Esophagus squamous epithelium (tissue), 5 donors: ENCODE measurements at places on chromosomes 2 and 18.

DNA sequence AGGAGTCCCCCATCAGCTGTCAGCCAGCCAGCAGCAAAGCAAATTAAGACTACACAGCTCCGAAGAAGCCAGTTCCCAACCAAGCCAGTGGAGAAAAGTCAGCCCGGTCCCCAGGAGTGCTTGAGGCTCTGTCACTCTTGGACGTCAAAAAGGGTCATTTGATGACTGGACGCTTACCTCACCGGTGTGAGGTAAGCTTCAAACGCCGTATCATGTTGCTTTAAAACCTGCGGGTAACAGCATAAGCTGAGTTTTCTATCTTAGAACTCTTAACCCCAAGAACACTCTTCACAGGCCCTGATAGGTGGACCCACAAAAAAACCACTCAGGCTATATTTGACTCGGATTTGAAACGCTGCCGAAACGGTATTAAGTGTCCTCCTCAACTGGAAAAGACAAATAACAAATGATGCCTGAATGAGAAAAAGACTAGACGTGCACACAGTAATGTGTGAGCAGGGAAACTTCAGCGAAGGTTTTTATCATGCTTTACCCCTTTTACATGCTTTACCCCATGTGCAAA is 682 bp upstream of the LNPK start:
- DNase-seq = no peak

- DNase-seq = no peak
These were observed 459.5 kb downstream of the ARHGAP15 start for GRCh38 chr2:143588746-143589145.

GRCh38 chr2:133855526-133855925 is 287.3 kb upstream of the NCKAP5 start:
- no peak for DNase-seq

DNA sequence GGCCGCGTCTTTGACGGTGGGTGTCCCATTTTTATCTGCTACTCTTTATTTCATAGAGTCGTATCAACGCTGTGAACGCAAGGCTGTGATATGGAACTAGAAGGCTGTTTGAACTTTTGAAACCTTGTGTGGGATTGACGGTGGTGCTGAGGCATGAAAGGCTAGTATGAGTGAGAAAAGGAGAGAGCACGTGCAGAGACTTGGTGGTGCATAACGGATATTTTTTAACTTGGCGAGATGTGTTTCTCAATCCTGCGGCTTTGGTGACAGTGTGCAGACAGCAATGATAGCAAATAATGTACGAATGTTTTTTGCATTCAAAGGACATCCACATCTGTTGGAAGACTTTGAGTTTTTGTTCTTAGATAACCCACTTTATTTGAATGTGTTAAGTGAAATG is 6.2 kb downstream of the HES6 start:
- no peak for DNase-seq

DNA sequence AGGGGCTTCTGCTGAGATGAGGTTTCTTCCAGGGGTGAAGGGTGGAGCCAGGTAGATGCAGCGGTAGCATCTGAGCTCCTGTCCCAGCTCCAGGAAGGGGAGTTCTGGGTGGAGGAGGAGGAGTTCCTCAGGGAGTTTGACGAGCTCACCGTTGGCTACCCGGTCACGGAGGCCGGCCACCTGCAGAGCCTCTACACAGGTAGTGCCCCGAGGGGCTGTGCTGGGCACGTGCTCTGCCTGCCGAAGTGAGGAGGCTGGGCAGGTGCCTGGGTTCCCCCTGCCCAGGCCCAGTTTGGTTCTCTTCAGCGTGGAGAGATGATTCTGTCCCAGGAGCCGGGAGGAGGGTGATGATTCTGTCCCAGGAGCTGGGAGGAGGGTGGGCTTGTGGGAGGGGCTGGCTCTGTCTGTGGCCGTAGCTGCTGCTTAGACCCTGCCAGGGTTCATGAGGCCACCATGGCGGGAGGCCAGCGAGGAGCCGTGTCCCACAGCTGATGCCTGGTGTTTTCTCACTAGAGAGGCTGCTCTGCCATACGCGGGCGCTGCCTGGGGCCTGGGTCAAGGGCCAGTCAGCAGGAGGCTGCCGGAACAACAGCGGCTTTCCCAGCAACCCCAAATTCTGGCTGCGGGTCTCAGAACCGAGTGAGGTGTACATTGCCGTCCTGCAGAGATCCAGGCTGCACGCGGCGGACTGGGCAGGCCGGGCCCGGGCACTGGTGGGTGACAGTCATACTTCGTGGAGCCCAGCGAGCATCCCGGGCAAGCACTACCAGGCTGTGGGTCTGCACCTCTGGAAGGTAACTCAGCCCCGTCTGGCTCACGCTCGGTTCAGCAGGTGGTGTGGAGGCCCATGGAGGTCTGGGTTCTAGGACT is 8.2 kb downstream of the CAPN10 start:
- no peak for DNase-seq

DNA sequence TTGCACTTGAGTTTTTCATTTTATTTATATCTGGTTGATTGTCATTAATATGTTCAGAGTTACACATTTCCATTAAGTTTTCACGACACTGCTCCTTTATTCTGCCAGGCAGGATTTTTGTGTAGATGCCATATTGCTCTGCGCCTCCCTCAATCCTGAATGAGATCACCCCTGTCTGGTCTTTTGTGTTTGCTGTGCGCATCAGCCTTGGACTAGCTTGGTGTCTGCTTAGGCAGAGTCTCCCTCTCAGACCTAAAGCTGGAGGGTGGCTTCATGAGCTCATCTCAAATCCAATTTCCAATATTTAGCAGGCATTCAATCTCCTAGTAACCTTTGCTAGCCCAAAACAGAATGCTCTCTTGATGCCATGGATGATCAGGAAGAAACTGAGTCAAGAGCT is 137.4 kb downstream of the SMAD7 start:
- no peak for DNase-seq

- DNase-seq = no peak
These were observed 9.1 kb downstream of the TET3 start for GRCh38 chr2:73993778-73994177.

DNA sequence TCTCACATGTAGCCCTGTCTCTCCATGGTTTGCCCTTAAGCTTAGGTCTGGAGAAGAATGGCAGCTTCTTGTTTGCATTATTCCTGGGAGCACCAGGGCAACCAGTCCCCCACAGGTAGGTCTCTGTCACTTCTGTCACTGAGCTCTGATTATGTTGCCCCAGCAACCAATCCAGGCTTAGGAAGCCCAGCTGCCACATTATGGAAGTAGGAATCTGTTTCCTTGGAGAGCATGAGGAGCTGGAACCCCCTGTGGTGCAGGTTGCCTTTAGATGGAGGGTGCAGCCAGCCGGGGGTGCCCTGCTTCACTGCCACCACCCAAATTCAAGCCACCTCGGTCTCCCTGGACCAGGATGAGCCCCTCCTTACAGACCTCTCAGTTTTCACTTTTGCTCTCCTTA is 4.8 kb downstream of the RESP18 start:
- no peak for DNase-seq

GRCh38 chr18:26233208-26233607 is 7.0 kb downstream of the TAF4B start:
- DNase-seq = no peak

- DNase-seq = no peak
These were observed 13.3 kb upstream of the PPP4R1 start for GRCh38 chr18:9627642-9628041.

DNA sequence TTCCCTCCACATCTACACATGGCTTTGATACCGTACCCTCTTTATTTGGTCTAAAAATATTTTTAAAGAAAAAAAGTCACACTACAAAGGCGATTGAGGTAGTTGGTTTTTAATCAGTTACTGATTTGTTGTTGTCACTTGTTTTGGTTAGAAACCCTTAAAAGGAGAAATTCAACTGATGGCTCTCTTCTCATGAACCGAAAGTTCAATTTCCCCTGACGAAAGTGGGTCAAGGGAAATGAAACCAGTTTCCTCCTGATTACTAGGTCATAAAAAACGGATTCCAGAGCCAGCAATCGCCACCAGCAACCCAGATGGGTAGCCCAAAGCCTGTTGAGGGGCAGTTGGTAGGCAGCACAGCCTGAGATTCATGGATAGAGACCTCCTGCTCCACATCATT is 63.2 kb downstream of the DLGAP1 start:
- DNase-seq = no peak

- DNase-seq = no peak
These were observed 1.2 kb downstream of the BMPR2 start for GRCh38 chr2:202377207-202377761.

- DNase-seq = no peak
These were observed 46.3 kb downstream of the CDC42EP3 start for GRCh38 chr2:37625156-37625555.

- DNase-seq = no peak
These were observed 3.4 kb upstream of the ALPP start for GRCh38 chr2:232375164-232375563.

DNA sequence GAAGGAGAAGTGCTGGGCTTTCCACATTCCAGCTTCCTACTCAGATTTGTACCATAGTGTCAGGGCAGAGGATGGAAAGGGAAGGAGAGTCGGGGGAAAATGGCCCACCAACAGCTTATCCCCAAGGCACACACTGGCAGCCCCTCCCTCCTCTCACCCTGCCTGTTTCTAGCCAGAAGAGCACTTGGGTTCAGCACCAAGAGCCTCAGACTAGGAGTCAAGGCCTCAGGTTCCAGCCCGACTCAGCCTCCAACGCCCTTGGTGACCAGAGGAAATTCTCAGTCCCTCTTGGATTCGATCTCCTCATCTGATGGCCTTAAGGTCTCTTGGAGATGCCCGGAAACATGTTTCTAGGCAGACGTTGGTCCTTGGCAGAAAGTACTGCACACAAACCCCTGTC is 53.9 kb downstream of the TNS1 start:
- DNase-seq = no peak

GRCh38 chr18:54958704-54959625 is at the start of gene CCDC68:
CCDC68 (minus strand) TSS chr18:54959461; CDS start chr18:54942791, 16,670 bp downstream.
- DNase-seq = no peak

DNA sequence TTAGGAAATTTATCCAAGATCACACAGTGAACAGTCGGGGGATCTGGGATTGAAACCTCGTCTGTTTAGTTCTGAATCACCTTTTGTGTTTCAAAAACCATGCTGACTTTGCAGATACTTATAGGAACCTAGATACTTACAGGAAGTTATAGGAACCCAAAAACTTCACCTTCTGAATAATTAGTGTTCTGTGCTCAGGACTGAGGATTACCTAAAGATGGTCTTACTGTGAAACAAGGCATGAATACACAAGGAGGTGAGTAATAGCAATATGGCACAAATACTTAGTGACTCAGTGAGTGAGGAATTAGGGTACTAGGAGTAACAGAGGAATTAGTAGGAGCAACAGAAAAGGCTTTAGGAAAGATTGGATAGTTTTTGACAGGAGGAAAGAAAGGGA is 145.5 kb downstream of the LRATD1 start:
- no peak for DNase-seq

DNA sequence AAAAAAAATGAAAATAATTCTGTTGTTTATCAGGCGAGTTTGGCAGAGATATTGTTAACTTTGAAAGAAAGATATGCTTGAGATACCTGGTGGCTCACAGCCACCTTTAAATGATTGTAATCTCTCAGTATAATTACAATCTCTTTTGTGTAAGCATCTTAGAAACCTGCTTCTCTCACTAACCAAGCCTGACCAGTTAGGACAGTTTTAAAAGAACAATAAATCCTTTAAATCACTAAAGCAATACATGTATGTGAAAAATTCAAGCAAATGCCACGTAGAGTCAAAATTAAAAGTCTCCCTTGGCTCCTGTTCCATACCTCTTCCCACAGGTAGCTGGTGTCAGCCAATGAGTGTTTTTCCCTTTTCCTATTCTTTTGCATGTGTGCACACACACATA is 15.7 kb upstream of the SGPP2 start:
- no peak for DNase-seq

- DNase-seq = no peak
These were observed 18.5 kb downstream of the WNT10A start for GRCh38 chr2:218899147-218899546.

GRCh38 chr2:119766944-119767343 is 7.2 kb downstream of the PTPN4 start:
- no peak for DNase-seq

DNA sequence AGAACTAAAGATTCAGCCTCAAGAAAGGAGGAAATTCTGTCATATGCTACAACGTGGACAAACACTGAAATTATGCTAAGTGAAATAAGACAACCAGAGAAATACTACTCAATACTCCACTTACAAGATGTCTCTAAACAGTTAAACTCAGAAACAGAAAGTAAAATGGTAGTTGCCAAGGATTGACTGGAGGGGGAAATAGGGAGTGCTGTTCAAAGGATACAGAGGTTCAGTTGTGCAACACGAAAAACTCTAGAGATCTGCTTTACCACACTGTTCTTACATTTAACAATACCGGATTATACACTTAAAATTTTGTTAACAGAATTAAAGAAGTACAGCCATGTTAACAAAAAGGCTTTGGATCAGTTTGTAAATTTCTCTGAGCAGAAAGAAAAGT is 39.8 kb upstream of the C2orf15 start:
- DNase-seq = no peak

- DNase-seq = no peak
These were observed 15.5 kb upstream of the ST8SIA5 start for GRCh38 chr18:46772357-46772756.

- no peak for DNase-seq
These were observed at the start of gene ARHGAP25 for GRCh38 chr2:68734688-68735525. ARHGAP25 (plus strand) TSS chr2:68734811; CDS start chr2:68735200, 389 bp downstream.

- DNase-seq = no peak
These were observed 203.4 kb downstream of the RND3 start for GRCh38 chr2:150284116-150284515.

DNA sequence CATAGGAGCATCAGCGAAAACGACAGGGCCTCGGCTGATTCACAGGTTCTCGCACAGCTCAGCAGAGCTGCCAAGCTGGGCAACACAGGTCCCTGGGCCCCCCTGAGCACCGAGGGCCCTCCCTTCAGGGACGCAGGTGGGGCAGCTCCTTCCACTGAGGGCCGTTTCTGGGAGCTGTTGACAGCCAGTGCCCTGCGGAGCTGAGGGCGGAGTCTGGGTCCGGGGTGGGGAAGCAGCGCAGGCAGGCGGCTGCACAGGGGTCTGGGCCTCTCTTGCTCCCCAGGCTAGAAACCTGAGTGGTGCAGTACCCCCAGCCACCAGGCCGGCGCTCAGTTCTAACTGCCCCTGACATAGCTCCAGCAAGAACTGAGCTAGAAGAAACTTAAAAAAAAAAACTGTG is 65.7 kb downstream of the PXDN start:
- no peak for DNase-seq

- no peak for DNase-seq
These were observed 325.6 kb downstream of the HRH4 start for GRCh38 chr18:24786027-24786426.

- no peak for DNase-seq
These were observed 36.6 kb downstream of the TMEM177 start for GRCh38 chr2:119715409-119716283.

- DNase-seq = no peak
These were observed 202.1 kb upstream of the ACVR2A start for GRCh38 chr2:147642765-147643164.
